Activated T-cell treated with anti-CD3 and anti-CD28 coated beads, Interleukin-2, amount 50 U/mL, for 72 hours (primary cell): ENCODE measurements at places on chromosomes 3 and 15. TPM values are rescaled to one million over a fixed set of nuclear protein-coding genes. Genes with fewer than 3 reads are reported as not detected.

IL5RA gene
- total RNA-seq = 0.77 TPM

ZNF717 gene
- 24.3 TPM for total RNA-seq

CELSR3 gene
- total RNA-seq = 14.2 TPM

AADAC gene
- not detected for total RNA-seq

SECISBP2L gene
- 31.0 TPM for total RNA-seq

MEX3B gene
- 0.72 TPM for total RNA-seq

ALDH1L1 gene
- 0.48 TPM for total RNA-seq

ZNF660 gene
- total RNA-seq = 1.5 TPM

GRK7 gene
- not detected for total RNA-seq

DLEC1 gene
- 0.81 TPM for total RNA-seq

DTWD1 gene
- 17.2 TPM for total RNA-seq

ARL6 gene
- 2.8 TPM for total RNA-seq

IL1RAP gene
- 14.1 TPM for total RNA-seq

ADPRH gene
- total RNA-seq = 6.3 TPM

GRAMD1C gene
- total RNA-seq = 3.0 TPM

PTH1R gene
- not detected for total RNA-seq

NLGN1 gene
- not detected for total RNA-seq

UBE2E1 gene
- total RNA-seq = 76.2 TPM

OXTR gene
- total RNA-seq = 0.62 TPM

CFAP91 gene
- 0.30 TPM for total RNA-seq

BMF gene
- 25.9 TPM for total RNA-seq

EIF4E3 gene
- 70.1 TPM for total RNA-seq

LRRN1 gene
- total RNA-seq = 2.6 TPM

FAIM gene
- total RNA-seq = 7.5 TPM

RPL39L gene
- 32.0 TPM for total RNA-seq

EFL1 gene
- total RNA-seq = 26.9 TPM

WDR93 gene
- not detected for total RNA-seq

RPL15 gene
- total RNA-seq = 2,630 TPM

MEGF11 gene
- total RNA-seq = not detected

KNL1 gene
- total RNA-seq = 34.1 TPM

C3orf22 gene
- total RNA-seq = not detected

GRIP2 gene
- 0.07 TPM for total RNA-seq

ROPN1 gene
- not detected for total RNA-seq

TAGLN3 gene
- total RNA-seq = 0.31 TPM

FOXB1 gene
- total RNA-seq = 6.0 TPM

RBMS3 gene
- 3.0 TPM for total RNA-seq

CLDN18 gene
- total RNA-seq = not detected

ROBO1 gene
- 3.0 TPM for total RNA-seq

CYP1A2 gene
- total RNA-seq = not detected

GABRA5 gene
- not detected for total RNA-seq
